Trophoblast cell (in vitro differentiated cells and primary cell): ENCODE measurements at places on chromosomes 2 and 18.

- no peak for DNase-seq
Measured at GRCh38 chr2:171521361-171522051, 768 bp upstream of the CYBRD1 start.

DNA sequence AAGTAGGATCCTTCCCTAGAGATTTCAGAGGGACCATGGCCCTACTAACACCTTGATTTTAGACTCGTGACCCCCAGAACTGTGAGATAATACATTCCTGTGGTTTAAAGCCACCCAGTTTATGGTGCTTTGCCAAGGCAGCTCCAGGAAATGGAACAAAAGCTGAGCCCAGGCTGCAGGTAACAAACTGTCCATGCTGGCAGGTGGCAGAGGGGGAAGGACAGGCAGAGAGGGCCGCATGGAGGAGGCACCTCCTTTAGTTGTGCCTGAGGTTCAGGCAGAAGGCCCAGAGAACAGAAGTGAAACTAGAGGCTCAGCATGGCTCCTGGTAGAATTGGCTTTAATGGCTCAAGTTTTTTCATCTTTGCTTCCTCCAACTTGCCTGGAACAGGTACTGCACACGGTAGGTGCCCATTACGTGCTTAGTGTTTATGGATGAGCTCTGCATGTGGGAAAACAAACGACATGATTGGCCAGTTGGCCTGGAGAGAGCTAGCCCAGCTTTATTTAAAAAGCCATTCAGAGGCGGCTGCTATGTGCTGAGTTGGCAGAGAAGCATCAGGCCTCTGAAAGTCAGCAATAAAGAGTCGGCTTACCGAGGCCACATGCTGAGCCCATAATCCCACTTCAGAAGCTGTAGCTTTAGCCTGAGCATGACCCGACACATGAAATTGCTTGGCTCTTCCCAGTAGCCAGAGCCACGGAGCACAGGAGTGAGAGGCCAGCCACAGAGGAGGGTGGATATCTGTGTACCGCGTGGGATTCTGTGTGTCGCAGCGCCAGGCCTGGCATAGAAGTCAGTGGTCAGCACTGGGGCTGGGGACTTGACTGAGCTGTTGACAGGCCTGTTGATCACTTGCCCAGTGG is 36.5 kb downstream of the HS1BP3 start:
- DNase-seq, result no peak

DNA sequence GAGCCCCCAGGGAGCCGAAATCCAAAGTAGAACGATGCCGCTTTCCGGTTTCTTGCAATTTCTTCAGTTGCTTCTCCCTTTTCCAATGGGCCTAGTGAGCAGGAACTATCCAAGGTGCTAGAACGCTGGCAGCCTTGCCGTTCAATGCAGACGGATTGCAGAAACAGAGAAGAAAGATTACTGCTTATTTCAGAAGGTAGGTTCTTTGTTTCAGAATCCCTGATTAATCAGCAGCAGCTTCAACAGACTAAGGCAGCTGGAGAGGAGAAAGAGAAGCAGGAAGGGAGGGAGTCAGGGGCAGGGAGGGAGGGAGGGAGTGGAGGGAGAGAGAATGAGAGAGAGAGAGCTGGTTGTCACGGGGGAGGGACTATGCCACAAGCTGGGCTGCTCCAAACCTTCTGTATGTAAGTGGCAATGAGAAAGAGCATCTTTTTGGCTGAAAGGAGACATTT is 576 bp downstream of the NYAP2 start:
- DNase-seq, result peak; percentile 4

DNA sequence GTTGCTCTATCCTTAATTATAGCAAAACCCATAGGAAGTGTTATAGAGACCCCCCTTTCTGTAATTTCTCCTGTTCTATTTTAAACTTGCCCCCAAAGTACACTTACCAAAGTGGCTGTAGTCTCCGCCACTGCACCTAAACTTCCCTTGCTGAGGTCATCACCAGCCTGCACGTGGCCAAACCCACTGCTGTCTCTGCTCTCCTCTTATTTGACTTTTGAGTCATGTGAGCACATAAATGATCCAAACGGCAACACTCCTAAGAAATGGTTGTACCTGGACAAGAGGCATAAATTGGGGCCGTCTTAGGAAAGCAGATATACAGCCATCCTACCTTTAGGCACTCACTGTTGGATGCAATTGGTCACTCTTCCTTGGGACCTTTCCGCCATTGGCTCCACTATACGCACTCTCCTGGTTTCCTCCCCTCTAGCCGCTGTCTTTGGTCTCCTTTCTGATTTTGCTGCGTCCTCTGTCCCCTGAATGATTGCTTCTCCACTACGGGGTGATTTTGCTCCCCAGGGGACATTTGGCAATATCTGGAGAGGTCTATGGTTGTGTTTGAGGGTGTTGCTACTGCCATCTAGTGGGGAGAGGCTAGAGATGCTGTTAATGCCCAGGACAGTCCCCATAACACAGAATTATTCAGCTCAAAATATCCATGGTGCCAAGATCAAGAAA is 19.2 kb upstream of the IL36G start:
- DNase-seq, result no peak

DNA sequence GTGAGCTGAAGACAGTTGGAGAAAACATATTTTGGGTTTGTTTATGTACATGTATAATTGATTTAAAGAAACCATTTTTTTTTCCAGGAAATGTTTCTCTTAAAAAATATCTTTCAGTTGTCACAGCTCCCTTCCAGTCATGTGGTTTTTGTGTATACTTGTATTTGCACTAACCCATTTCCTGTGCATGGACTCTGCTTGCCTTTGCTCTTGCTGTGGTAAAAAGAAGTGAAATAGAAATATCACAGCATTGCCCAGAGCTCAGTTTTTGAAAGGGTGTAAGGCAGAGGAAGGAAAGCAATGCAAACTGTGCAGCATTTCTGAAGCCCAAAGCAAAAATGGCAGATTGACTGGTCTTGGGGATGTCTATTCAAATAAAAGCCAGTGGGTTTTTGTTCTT is 10.4 kb upstream of the DOCK10 start:
- DNase-seq, result no peak

- DNase-seq, result no peak
Measured at GRCh38 chr2:68367953-68368653, 3.0 kb downstream of the PLEK start.

DNA sequence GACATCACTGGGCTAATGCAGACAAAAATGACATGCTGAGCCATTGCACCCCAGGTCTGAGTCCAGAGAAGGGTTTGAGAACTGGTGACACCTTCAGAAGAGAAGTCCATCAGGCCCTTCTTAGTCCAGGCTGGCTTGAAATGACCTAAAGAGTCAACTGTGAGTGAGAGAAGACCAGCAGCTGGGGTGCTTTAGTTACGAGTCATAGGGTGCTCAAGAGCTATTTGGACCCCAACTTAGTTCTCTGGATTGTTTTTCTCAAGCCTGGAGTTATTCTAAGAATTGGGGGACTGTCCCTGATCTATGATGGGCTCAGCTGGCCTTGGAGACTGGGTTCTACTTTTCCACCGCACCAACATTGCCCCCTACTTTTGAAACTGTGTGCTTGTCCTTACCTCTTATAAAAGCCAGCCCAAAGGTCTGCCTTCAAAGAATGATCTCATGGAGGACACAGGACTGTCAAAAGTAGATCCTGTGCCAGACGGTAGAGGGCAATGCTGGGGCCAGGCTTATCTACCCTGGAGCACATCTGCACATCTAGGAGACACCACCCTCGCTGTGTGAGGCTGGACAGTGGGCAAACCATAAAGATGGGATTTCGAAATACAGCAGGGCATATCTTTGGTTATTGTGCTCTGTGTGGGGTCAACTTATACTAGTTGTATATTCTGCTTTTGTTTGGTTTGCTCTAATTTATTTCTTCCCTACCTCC is 333.0 kb upstream of the SLC14A2 start:
- no peak for DNase-seq

GRCh38 chr2:127195140-127196074 is 24.7 kb downstream of the CYP27C1 start:
- peak; percentile 41 for DNase-seq

- peak; percentile 40 for DNase-seq
Measured at GRCh38 chr18:63708650-63709049, 5.9 kb downstream of the SERPINB11 start.

GRCh38 chr2:236216711-236217110 is 47.5 kb downstream of the ASB18 start:
- no peak for DNase-seq

DNA sequence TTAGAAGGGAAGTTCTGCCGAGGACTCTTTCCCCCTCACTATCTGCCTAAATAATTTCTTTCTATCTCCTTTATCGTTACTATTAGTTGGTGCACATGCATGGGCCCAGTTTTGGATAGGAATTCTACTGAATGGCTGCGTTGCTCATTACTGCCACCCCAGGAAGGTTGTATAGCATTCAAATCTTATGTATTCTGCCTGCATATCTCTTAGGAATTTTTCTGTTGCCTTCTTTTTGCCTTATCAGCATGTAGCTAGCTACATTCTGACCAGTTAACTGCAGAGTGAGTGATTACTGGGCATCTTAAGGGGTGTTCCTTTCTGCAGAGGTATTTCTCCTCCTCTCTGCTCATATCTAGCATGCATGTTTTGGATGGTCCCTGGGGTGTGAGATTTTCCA is 239.6 kb downstream of the TDRD15 start:
- no peak for DNase-seq

DNA sequence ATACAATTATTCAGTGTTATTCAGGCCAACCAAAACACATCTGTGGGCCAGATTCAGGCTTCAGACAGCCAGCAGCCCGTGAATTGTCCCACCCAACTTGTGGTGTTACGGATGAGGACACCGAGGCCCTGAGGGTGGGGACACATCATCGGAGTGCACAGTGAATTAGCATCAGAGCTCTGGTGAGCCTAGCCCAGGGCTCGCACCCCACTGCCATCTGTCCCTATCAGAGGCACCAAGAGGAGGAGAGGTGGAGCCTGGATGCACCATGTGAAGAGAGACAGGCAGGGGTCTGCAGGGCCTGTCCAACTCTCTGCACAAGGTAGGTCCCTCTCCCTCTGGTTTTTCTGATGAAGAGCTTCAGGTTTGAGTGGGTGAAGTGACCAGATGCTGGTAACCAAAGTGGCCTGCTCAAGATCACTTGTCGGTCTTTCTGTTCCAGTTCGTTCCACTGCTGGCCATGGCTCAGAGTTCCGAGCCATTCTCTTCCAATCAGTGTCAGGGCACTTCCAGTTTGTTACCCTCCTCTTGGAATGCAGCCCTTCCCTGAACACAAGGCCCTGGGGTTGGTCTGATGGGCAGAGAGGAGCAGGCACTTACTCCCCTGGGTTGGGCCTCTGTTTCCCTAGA is 14.8 kb upstream of the GLI2 start:
- no peak for DNase-seq

- peak; percentile 56 for DNase-seq
Measured at GRCh38 chr2:76958749-76959148, 563.4 kb downstream of the LRRTM4 start.

- peak; percentile 16 for DNase-seq
Measured at GRCh38 chr2:47402555-47402804, 476 bp upstream of the MSH2 start.

DNA sequence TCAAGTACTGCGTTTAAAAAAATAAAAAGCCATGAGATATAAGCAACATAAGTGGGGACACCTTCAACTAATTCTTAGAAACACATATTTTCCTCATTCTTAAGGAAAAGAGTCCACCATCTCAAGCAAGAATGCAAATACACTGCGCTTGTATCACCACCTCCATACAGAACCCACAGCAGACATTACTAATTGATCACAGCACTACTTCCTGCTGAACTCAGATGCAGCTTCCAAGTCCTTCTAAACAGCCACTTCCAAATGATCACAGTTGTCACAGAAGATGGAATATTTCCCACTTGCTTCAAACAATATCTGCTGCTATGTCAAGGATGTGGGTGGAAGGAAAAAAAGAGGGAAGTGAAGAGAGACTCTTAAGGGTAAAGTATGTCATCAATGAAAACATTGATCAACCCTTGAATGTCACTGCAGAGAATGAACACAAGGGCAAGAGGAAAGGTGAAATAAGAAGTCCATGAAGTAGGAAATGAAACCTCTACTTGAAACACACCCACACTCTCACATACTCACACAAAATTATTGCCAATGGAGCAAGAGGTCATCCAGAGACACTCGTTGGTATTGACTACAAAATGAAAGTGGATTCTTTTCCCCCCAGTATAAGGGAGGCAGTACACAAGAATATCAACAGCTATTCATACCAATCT is 22.1 kb downstream of the TGFA start:
- DNase-seq, result no peak

DNA sequence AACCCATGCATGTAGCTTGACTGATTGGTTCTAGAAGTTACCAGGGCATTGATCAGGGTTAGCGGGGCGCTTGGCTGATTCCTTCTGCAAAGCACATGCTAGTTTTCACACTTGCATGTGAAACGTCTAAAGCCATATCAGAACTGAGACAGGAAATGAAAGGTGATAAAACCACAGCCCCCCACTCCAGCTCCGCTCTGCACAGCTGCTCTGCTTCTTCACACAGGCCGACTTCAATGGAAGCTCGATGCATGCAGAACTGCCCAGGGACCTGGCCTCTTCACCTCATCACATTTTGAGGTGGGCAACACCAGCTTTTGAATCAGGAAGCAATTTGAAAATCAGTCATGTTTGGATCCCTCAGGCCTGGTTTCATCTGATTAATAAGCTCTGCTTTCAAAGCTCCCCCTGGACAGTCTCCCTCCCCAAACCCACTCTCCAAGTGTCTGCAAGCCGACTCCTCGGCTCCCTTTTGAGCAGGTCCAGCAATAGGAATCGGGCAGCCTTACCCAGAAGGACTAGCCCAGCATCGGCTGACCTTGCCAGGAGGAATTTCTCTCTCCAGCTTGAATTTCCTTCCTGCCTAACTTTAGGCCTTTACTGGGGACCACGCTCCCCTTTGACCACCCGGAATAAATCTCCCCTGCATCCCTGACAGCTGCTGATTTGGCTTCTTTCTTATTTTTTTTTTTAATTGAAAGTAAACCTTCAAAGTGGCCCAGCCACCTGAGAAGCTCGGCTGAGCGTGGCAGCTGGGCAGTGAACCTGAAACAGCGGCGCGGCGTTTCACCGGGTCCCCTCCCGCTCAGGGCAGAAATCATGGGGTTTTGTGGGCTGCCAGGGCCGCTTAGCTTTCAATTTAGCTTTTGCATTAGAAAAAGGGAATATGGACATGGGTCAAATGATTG is 31.7 kb downstream of the HRH4 start:
- no peak for DNase-seq

DNA sequence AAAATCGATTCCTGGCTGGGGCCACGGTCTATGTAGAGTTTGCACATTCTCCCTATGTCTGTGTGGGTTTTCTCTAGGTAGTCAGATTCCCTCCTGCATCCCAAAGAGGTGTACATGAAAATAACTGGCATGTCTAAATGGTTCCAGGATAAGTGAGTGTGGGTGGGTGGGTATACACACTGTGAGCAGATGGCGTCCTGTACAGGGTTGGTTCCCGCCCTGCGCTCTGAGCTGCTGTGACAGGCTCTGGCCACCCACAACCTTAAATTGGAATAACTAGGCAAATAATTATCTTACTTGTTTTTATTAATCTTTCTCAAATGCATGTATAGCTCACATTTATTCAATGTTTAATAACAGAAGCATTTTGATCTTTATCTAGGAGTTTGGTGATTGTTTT is 16.3 kb downstream of the THOC1 start:
- no peak for DNase-seq

DNA sequence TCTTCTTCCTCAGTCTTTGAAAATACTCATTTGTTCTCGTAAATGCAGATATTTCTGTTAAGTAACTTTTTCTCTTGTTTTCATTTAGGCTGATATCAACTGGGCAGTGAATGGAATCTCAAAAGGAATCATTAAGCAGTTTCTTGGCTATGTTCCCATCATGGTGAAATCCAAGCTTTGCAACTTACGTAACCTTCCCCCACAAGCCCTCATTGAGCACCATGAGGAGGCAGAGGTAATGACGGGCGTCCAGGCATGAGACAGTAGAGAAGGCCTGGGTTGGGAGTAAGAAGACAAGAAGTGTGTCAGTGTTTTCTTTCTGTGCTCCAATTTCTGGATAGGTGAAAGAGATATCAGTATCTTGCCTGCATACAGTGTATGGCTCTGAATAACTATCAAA is 5.1 kb downstream of the POLR1B start:
- DNase-seq, result peak; percentile 1
